ENCODE measurements at places on chromosomes 3 and 15.

GRCh38 chr3:15288331-15289035 is 43.9 kb downstream of the SH3BP5 start:
- DNase-seq = no peak

DNA sequence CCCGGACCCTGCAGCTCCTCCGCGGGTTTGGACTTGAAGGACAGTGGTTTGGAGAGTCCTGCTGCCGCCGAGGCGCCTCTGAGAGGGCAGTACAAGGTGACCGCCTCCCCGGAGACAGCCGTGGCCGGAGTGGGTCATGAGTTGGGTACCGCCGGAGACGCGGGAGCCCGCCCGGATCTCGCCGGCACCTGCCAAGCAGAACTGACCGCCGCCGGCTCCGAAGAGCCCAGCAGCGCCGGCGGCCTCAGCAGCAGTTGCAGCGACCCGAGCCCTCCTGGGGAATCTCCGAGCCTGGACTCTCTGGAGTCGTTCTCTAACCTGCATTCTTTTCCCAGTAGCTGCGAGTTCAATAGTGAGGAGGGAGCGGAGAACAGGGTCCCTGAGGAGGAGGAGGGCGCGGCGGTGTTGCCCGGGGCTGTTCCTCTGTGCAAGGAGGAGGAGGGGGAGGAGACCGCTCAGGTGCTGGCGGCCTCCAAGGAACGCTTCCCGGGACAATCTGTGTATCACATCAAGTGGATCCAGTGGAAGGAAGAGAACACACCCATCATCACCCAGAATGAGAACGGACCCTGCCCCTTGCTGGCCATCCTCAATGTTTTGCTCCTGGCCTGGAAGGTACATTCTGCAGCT is 634 bp downstream of the MINDY2 start:
- DNase-seq = no peak

- no peak for DNase-seq
Measured at GRCh38 chr3:52401021-52401420, 43.9 kb downstream of the SEMA3G start.

DNA sequence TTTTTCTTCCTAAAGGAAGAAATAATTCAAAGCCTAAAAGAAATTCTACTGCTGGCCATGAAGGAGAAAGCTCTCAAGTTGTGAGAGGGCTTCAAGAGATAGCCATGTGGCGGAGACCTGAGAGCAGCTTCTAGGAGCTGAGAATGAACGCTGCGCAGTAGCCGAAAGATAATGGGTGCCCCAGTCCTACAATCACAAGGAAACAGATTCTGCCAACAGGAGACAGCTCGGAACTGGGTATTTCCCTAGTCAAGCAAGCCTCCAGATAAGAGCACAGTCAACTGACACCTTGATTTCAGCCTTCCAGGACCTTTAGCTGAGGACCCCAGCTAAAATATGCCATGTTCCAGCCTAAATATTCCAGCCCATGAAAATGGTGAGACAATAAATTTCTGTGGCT is 824.1 kb downstream of the FHIT start:
- DNase-seq = no peak

DNA sequence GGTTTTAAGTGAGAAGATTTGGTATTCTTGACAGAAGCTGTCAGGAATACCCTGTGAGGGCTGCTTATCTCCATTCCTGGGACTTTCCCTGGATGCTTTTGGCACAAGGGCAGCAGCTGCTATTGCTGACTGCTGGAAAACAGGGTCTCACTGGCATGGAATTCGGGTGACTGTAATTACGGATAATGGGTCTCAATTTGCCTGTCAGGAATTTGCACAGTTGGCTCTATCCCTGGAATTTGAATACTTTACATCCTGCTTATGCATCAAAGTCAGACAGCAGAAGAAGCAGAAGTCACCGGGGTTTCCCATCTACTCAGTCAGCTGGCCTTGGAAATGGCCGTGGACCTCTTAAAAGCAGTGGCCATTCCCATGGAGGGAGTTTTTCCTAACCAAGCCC is 25.9 kb upstream of the AKAP13 start:
- DNase-seq = no peak

GRCh38 chr3:187617213-187617612 is 53.0 kb downstream of the SST start:
- DNase-seq = no peak

Measured in effector CD4-positive, alpha-beta T cell (primary cell).